ENCODE measurements at places on chromosomes 6 and 20.

GRCh38 chr20:20663841-20664240 lies 48.6 kb downstream of the RALGAPA2 start:
- H3K4me1 ChIP-seq = peaks cover 19% of the 10 kb centered on the region
- H3K27me3 ChIP-seq = no peaks in the 10 kb centered on the region
- H3K36me3 ChIP-seq = no peaks in the 10 kb centered on the region
- H3K4me3 ChIP-seq = no peak overlapping the region

- H3K4me1 ChIP-seq = peaks cover 21% of the 10 kb centered on the region
- peak overlapping the region; percentile 85 for H3K27ac ChIP-seq
- no peak for ATAC-seq
- H3K4me3 ChIP-seq = peak overlapping the region; percentile 88
- no peaks in the 10 kb centered on the region for H3K27me3 ChIP-seq
- no peaks in the 10 kb centered on the region for H3K36me3 ChIP-seq
Observed at GRCh38 chr20:53738945-53739798, 145.5 kb upstream of the ZNF217 start.

GRCh38 chr6:155252581-155252980 lies 11.2 kb upstream of the CLDN20 start:
- no peak overlapping the region for H3K27ac ChIP-seq
- ATAC-seq = no peak
- H3K36me3 ChIP-seq = peaks cover 93% of the 10 kb centered on the region
- no peak overlapping the region for H3K4me3 ChIP-seq
- H3K4me1 ChIP-seq = peaks cover 5% of the 10 kb centered on the region

DNA sequence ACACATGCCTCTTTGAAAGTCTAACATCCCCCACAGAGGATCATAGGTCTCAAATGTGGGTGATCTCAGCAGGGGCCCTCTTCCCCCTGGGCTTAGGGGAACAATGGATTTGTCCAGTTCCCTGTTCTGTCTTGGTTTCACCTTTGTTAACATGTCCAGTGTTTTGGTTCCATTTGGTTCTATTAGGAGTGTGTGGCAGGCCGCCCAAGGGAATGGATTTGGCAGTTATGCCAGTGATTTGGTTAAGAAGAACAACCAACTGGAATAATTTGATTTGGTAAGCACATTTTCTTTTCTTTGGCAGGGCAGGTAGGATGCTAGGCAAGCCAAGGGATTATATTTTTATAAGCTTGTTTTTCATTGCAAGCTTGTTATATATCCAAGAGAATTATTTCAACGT lies 28.5 kb upstream of the ENPP1 start:
- ATAC-seq = no peak
- H3K4me1 ChIP-seq = no peaks in the 10 kb centered on the region
- no peaks in the 10 kb centered on the region for H3K36me3 ChIP-seq
- no peak overlapping the region for H3K4me3 ChIP-seq
- H3K27ac ChIP-seq = no peak overlapping the region

GRCh38 chr6:108117427-108118358 lies 43.2 kb upstream of the OSTM1 start:
- peaks cover 18% of the 10 kb centered on the region for H3K36me3 ChIP-seq
- H3K4me1 ChIP-seq = peaks cover 31% of the 10 kb centered on the region
- peak overlapping the region; percentile 2 for H3K27ac ChIP-seq
- peak; percentile 48 for ATAC-seq
- H3K27me3 ChIP-seq = peaks cover 81% of the 10 kb centered on the region
- peak overlapping the region; percentile 77 for H3K4me3 ChIP-seq

DNA sequence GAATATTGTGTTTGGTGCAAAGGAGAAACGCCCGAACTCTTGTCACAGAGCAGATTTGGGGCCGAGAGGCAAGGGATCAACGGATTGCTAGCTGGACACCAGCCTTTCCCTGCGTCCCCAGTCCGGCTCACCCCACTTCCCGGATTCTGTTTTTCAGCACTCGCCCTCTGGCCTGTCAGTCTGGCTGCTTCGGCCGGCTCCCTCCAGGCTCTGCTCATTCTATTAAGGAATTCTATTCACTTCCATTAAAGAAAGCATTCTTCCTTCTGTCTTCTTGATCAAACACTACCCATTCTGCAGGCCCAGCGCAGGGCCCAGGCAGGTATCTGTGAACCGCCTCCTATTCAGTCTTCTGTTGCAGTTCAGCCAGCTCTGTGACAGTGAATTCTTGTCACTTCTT lies 91.7 kb downstream of the RNF182 start:
- H3K36me3 ChIP-seq = no peaks in the 10 kb centered on the region
- H3K27ac ChIP-seq = no peak overlapping the region
- no peaks in the 10 kb centered on the region for H3K4me1 ChIP-seq
- no peak overlapping the region for H3K4me3 ChIP-seq
- no peak for ATAC-seq
- peaks cover 7% of the 10 kb centered on the region for H3K27me3 ChIP-seq

- no peak overlapping the region for H3K4me3 ChIP-seq
- peaks cover 22% of the 10 kb centered on the region for H3K4me1 ChIP-seq
- H3K27ac ChIP-seq = no peak overlapping the region
- H3K27me3 ChIP-seq = no peaks in the 10 kb centered on the region
- H3K36me3 ChIP-seq = peaks cover 9% of the 10 kb centered on the region
Observed at GRCh38 chr6:156839129-156839528, 62.0 kb downstream of the ARID1B start.

DNA sequence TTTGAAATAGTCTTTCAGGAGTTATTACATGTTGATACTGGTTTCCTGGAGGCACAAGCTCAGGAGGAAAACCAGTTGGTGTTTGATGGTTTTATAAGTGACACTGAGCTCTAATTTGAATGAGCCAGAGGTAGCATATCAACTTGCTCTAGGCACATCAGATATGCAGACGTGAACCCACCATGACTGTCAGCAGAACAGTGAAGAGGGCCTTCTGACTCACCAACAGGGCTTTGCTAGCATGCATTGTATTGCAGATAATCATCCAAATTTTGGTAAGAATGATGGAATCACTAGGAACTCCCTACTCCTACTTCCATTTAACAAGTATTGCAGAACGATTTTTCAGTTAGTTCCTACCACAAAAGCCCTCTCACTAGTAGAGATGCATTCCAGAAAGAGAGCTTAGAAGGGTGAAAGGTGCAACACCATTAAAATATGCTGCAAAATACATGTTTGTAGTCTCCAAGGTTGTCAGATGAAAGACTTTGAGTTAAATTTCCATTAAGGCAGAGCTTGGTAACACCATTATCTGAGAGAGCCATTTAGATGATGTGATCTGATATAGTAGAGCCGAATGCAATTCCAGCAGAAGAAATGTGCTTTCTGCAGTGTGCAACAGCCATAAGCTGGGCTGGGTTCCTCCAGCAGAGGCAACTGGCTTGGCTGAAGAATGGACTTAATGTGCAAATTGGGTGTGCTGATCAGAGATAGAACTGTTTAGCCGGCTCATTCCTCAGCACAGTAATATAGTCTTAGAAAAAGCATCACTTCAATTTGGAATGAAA lies 968.7 kb upstream of the ADGRB3 start:
- ATAC-seq = no peak
- H3K27ac ChIP-seq = no peak overlapping the region
- H3K4me3 ChIP-seq = no peak overlapping the region

DNA sequence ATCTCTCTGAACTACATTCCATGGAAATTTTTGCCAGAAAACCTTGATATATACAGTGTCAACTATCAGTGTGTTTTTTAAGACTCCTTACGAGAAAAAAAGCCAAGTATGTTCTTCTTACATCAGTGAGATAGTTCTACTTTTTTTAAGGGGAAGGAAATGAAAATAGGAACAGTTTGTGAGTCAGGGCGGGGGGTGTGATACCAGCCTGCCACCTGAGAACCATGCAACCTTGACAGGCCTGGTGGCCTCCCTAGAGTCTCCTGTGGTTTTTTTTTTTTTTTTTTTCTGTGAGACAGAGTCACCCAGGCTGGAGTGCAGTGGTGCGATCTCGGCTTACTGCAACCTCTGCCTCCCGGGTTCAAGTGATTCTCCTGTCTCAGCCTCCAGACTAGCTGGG lies 96.3 kb upstream of the GCM1 start:
- H3K4me3 ChIP-seq = no peak overlapping the region
- H3K36me3 ChIP-seq = no peaks in the 10 kb centered on the region

DNA sequence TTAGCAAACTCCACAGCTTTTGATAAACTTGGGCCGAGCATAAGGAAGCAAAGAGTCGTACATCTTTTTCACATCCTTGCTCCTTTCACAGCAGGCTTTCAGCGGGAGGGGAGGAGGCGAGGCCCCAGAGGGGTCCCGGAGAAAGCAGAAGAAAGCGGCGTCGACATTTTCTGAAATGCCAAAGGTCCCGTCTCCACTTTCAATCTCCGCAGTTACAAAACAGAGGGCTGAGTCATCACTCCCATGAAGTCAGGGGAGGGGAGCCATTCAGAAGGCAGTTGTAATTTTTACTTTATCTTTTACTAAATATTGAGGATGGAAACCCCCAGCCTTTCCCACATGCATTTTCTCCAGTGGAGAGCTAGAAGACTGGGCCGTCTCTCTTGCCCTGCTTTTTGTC lies 174.2 kb upstream of the THBS2 start:
- no peaks in the 10 kb centered on the region for H3K4me1 ChIP-seq
- ATAC-seq = no peak
- no peaks in the 10 kb centered on the region for H3K36me3 ChIP-seq
- peaks cover 6% of the 10 kb centered on the region for H3K27me3 ChIP-seq

DNA sequence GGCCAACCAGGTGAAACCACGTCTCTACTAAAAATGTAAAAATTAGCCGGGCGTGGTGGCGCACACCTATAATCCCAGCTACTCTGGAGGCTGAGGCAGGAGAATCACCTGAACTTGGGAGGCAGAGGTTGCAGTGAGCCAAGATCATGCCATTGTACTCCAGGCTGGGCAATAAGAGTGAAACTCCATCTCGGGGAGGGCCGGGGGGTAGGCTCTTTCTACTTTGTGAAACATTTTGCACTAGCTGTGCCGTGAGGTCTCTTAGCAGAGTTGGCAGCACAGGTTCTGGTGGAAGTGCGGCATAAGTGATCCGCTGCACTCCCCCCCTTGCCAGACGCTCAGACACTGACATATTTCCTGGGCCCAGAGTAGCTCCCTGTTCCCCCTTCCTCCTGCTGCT lies 24.5 kb downstream of the PSMG4 start:
- no peaks in the 10 kb centered on the region for H3K36me3 ChIP-seq
- H3K27me3 ChIP-seq = no peaks in the 10 kb centered on the region
- H3K4me1 ChIP-seq = no peaks in the 10 kb centered on the region

- ATAC-seq = no peak
- H3K27me3 ChIP-seq = no peaks in the 10 kb centered on the region
- H3K4me3 ChIP-seq = no peak overlapping the region
- H3K4me1 ChIP-seq = no peaks in the 10 kb centered on the region
Observed at GRCh38 chr6:73234733-73235132, 9.4 kb upstream of the KHDC1L start.

- no peak overlapping the region for H3K27ac ChIP-seq
- no peaks in the 10 kb centered on the region for H3K4me1 ChIP-seq
- H3K4me3 ChIP-seq = no peak overlapping the region
- no peaks in the 10 kb centered on the region for H3K36me3 ChIP-seq
Observed at GRCh38 chr6:138128096-138128495, 20.9 kb upstream of the PERP start.

DNA sequence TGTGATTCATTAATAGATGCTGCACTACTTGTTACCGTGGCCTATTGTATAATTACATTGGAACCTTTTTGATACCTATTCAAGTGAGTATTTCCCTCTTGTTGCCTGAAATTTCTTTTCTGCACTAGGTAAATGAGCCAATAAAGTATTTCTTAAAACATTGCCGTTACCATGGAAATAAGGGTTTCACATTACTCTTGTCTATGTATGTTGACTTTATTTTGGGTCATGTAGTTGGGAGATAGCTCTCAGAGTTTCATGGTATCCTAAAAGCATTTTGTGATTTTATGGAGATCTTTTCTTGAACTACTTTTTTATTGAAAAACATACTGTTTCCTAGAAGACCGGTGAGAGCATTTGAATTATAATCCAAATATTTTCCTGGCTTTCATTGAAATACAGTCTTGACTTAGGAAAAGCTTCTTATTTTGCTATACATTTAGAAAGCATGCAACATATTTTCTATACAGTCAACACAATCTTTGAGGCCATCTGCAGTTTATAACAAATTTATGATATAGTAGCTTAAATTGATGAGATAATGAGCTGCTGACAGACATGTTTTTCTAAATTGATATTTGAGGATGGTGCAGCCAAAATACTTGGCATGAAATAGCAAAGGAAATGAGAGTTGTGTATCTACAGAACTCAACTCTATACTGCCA lies 650.4 kb downstream of the RFPL4B start:
- no peaks in the 10 kb centered on the region for H3K36me3 ChIP-seq
- no peaks in the 10 kb centered on the region for H3K27me3 ChIP-seq
- H3K27ac ChIP-seq = no peak overlapping the region
- no peak for ATAC-seq

- H3K4me3 ChIP-seq = no peak overlapping the region
- no peaks in the 10 kb centered on the region for H3K4me1 ChIP-seq
- H3K36me3 ChIP-seq = no peaks in the 10 kb centered on the region
- no peak overlapping the region for H3K27ac ChIP-seq
- peaks cover 3% of the 10 kb centered on the region for H3K27me3 ChIP-seq
- no peak for ATAC-seq
Observed at GRCh38 chr6:16229700-16230099, 8.7 kb upstream of the GMPR start.

GRCh38 chr6:45423111-45423823 lies 45.5 kb upstream of the SUPT3H start:
- H3K27me3 ChIP-seq = no peaks in the 10 kb centered on the region
- peak; percentile 25 for ATAC-seq
- H3K4me1 ChIP-seq = peaks cover 8% of the 10 kb centered on the region
- peak overlapping the region; percentile 99 for H3K27ac ChIP-seq
- peak overlapping the region; percentile 99 for H3K4me3 ChIP-seq

DNA sequence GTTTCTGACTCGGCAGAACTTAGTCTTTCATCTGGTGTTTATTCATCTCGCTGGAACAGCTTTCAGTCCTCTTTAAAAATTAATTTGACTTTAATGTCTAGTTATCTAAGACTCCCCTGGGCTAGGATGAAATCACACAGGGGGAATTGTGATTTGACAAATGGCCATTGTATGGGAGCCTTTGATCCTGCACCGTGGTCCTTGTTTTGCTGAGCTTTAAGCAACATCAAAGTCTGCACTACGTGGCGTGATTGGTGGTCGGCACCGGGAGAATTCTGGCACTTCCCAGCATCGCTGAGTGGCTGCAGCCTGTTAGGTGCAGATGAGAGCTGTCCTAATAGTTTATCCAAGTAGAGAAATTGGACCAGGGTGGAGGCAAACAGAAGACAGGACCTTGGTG lies 146.9 kb downstream of the TBC1D7 start:
- no peaks in the 10 kb centered on the region for H3K36me3 ChIP-seq
- H3K4me3 ChIP-seq = no peak overlapping the region

Data from activated T-helper 17 cell treated with anti-CD3 and anti-CD28 coated beads, Interleukin-2, amount 50 U/mL, for 72 hours (primary cell).